NCI-H1436 (cell line): ENCODE measurements at places on chromosomes 4 and X.

DNA sequence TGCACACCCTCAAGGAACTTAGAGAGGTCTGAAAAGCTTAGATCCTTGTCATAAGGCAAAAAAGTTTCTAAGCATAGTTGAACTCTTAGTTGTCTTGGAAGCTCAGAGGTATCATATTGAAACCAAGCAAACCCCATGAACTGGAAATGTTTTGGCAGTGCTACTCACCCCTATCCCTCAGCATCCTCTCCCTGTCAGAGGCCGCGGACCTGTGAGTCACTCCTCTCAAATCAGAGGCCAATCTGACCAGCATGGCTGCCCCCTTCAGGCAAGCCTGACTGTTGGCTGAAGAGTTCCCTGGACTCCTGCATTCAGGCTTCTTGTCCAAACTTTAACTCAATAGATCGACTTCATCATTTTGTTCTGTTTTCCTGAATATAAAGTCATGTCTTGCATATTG, 69.4 kb downstream of the KCNIP4 start:
- DNase-seq = no peak

- DNase-seq = no peak
These were observed 43.5 kb upstream of the TMEM164 start for GRCh38 chrX:109959356-109959871.

GRCh38 chr4:89427782-89428181, 120.2 kb upstream of the GPRIN3 start:
- no peak for DNase-seq

- no peak for DNase-seq
These were observed 168.5 kb upstream of the LDB2 start for GRCh38 chr4:17066972-17067371.

- DNase-seq = no peak
These were observed 47.9 kb downstream of the COX18 start for GRCh38 chr4:73021634-73022033.

DNA sequence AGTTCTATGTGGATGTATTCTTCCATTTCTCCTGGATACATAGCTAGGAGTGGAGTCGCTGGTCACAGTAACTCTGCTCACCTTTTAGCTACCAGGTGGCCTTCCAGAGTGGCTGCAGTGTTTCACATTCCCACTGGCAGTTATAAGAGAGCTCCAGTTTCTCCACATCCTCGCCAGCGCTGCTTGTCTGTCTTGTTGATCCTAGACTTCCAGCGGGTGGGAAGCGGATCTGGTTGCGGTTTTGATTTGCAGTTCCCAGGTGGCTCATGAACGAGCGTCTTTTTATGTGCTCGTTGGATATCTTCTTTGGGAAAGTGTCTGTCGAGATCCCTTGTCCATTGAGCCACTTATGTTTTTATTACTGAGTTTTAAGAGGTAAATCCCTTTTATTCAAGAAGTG, 11.6 kb downstream of the TACC3 start:
- DNase-seq = no peak
